ENCODE measurements at places on chromosomes 1 and 21.

DNA sequence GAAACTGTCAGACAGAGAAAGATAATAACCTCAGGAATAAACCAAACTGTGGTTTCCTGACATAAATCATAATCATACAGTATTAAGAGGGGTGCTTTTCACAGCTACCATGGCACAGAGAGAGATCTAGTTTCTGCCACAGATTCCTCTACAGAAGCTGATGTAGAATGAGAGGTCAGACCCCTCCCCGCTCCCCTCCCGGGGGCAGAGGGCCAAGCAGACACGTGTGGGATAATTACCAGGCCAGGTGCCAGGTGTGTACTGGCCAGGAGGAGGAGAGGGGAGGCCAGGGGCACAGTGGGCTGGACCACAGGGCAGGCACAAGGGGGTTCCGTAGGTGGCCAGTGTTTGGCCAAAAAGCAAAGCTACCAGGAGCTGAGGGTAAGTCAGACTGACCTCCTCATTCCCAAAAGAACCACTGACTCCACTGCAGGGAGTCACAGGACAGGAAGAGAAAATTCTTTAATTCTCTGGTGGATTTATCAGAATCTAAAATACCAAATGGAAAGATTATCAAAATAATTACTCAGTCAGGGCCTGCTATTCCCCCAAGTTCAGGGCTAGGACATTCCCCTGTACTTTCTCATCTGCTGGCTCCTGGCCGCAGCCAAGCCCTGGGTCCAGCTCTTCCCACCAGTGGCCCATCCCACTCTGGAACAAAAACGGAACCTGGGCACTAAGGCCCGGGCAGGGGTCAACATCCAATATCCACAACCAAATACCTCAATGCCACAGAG lies 30.0 kb downstream of the C2CD2 start:
- DNase-seq = no peak

GRCh38 chr1:23810818-23811540 lies 10.4 kb upstream of the GALE start:
- no peak for DNase-seq

GRCh38 chr1:18018366-18018765 lies 89.2 kb upstream of the IGSF21 start:
- no peak for DNase-seq

GRCh38 chr1:11472284-11472683 lies 6.7 kb upstream of the DISP3 start:
- no peak for DNase-seq

- DNase-seq = no peak
Observed at GRCh38 chr1:184931566-184931965, 42.7 kb downstream of the NIBAN1 start.

DNA sequence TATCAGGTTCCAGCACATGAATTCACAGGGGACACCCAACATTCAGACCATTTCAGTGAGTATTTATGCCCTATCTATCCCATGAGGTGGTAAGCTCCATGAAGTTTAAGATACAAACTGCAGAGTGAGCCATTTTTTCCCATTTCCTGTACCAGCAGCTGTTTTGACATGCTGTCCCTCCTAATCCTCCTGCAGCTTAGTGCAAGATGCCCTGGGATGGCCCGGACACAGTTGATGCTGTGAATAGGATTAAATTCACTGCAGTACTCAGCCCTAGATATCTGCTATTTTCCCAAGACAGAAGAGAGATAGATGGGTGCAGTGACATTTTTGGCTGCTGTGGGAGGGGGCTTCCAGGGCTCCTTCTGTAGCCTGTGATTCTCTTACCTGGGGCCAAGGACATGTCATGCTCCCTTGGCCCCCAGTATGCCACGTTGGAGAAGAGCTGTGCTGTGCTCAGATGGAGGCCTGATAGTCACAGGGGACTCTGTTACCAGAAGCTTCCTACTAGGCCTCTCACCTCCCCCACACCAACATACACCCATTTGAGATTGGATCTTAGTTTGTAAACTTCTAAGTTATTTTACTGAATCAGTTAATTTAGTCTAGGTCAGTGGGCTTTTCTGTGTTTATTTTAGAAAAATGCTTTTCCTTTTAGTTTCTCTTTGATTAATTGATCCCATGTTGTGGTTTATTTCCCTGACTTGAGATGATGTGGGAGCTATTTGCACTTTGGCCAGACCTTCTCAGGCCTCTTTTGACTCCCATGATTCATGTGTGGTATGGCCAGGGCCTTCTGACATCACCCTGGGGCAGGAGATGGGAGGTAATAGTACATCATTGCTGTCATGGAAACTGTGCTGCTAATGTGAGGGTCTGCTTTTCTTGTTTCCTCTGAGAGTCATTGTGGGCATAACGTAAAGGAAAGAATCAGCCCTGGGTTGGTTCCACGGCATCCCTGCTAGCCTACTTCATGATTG lies 92.6 kb downstream of the ST3GAL3 start:
- no peak for DNase-seq

- DNase-seq = no peak
Observed at GRCh38 chr1:48596046-48596445, 124.0 kb upstream of the SPATA6 start.

- no peak for DNase-seq
Observed at GRCh38 chr1:202811296-202812175, 782 bp downstream of the PCAT6 start.

- DNase-seq = no peak
Observed at GRCh38 chr1:93569489-93569888, 112.1 kb downstream of the BCAR3 start.

DNA sequence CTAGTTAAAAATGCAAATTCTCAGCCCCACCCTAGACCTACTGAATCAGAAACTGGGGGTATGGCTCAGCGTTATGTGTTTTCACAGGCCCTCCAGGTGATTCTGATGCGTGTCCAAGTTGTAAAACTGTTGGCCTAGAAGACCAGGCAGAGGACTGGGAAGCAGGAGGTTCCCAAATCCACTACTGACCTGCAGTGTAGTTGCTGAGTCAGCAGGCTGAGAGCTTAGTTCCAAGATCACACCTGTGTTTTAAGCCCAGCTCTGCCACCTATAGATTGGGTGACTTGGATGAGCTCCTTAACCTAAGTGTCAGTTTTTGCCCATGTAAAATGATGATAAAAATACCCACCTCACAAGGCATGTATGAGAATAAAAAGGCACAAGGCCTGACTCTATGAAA lies 4.1 kb downstream of the GRHL3 start:
- no peak for DNase-seq

DNA sequence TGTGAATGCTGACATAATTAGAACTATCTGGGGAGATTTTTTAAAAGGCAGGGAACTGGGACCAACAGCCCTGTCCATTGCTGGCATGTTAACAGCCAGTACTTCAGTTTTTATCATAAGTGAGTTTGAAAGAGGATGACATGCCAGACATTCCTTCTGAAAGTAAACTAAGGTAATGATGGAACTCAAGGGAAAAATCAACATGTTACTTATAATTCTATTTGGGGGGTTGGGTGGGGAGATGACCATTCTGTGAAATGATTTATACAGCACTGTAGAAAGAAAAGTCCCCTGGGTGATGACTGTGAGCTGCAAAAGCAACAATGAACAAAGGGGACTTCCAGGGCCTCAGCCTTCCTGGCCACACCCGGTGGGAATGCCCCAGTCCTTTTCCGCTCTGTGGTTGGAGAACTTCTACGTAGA lies 5.4 kb upstream of the LAMC2 start:
- no peak for DNase-seq

- DNase-seq = no peak
Observed at GRCh38 chr1:27350663-27351540, 9.1 kb downstream of the SYTL1 start.

- no peak for DNase-seq
Observed at GRCh38 chr1:207888652-207889051, 22.3 kb downstream of the CD34 start.

GRCh38 chr1:162696286-162696862 lies 64.1 kb downstream of the DDR2 start:
- DNase-seq = no peak

- DNase-seq = no peak
Observed at GRCh38 chr1:22524481-22524880, 38.8 kb upstream of the EPHA8 start.

GRCh38 chr1:84853741-84854721 lies 39.0 kb downstream of the LPAR3 start:
- no peak for DNase-seq

DNA sequence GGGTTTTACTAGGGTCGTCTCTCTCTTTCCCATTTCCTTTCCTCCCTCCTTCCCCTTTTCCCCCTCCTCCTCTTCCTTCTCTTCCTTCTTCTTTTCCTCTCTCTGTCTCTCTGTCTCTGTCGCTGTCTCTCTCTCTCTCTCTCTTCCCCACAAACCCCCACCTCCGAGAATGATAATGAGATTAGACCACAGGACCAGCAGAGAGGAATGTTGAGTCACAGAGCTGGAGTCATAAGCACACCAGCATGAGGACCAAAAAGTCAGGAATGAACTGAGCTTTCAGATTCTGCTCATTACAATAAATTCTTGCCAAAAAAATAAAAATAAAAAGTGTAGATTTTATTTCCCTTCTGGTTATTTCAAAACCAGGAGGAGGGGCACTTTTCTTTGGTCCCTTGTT lies 377.4 kb downstream of the LTN1 start:
- no peak for DNase-seq

DNA sequence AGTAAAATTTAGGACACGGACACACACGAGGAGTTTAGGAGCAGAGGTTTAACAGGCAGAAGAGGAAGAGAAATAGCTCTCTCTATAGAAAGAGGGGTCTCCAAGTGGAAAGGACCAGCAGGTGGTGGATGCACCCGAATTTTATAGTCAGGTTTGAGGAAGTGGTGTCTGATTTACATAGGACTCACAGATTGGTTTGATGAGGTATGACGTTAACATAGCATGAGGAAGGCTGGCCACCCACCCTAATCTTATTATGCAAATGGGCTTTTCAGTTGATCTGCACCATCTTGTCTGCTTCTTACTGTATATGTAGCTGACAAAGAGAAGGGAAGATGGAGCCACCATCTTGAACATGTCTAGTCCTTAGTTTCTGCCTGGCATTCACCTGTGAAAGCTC lies 52.5 kb upstream of the RGS2 start:
- no peak for DNase-seq

DNA sequence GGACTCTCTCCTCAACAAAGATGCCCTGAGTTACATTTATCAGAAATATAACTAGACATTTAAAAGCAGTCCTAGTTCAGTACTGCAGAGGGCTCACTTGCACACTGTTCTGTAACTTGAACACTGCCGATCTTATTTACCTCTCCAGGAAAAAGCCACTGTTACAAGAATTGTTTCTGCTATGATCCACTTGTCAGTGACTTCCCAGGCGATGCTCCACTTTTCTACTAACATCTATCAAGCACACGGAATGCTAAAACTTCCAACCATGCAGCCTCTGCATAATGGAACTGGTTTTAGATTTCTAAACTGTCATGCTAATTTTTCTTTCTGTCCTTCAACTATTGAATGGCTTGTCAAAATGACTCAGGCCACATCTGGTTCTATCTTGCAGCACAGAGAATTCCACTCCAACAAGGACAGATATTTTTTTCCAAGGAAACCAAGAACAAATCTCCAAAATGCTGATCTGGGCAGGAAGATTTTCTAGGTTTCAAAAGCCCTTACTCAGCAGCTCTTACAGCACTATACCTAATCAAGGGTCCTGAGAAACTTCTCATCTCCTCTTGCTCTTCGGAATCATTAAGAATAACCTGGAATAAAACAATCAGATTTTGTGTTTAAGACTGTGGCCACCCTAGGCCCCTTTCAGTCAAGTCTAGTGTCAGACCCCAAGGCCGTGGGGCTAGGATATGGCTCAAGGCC lies 9.9 kb downstream of the SEC16B start:
- no peak for DNase-seq

- DNase-seq = no peak
Observed at GRCh38 chr1:42973286-42973685, 14.6 kb upstream of the SLC2A1 start.

DNA sequence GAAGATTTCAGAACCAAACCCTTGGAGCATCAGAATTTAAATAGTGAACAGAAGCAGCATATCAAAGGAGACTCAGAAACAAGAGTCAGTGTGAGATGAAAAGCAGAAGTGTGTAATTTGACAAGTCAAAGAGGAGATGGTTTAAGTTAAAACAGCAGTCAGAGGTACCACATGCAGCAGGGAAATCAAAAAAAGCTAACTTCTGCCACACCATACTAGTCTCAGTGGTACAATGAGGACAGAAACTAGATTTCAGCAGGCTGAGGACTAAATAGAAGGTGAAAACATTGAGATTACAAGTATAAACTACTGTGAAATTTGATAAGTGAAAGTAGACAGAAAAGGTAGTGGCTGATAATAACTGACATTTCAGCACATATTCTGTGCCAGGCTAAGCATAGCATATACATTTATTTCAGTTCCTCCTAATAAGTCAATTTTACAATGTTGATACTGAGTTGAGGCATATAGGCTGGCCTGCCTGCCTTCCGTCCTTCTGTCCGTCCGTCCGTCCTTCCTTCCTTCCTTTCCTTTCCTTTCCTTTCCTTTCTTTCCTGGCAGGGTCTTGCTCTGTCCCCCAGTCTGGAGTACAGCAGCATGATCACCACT lies 12.6 kb downstream of the SUCO start:
- no peak for DNase-seq

- DNase-seq = peak; percentile 37
Observed at GRCh38 chr1:182446033-182446669, 3.8 kb upstream of the RGSL1 start.

- DNase-seq = no peak
Observed at GRCh38 chr1:74548961-74549750, 36.7 kb upstream of the LRRC53 start.

DNA sequence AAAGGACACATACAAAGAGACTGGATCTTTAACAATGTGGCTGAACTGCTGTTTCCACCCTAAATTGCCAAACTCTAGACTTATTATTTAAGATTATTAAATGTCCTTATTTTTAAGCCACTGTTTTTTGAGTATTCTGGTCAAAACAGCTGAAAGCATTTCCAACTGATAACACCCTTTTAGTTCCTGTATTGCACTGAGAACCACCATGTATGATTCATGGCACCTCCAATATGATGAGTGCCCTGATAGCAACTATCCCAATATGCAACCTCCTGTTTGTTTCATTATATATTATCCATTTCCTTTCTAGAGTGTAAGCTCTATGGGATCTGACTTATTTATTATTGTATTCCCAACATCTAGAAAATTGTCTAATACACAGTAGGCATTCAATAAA lies 269.4 kb downstream of the HHIPL2 start:
- DNase-seq = no peak

All from NCI-H1048 (cell line).